ENCODE measurements at places on chromosomes 11 and 22.

- DNase-seq: no peak
Measured at GRCh38 chr11:27660171-27660570, 40.1 kb downstream of the BDNF start.

GRCh38 chr11:72962084-72962483 is 147.9 kb downstream of the ATG16L2 start:
- no peak for DNase-seq

GRCh38 chr11:46588131-46588530 is 5.7 kb downstream of the AMBRA1 start:
- no peak for DNase-seq

- DNase-seq: no peak
Measured at GRCh38 chr11:1041936-1042608, 5.6 kb upstream of the MUC6 start.

DNA sequence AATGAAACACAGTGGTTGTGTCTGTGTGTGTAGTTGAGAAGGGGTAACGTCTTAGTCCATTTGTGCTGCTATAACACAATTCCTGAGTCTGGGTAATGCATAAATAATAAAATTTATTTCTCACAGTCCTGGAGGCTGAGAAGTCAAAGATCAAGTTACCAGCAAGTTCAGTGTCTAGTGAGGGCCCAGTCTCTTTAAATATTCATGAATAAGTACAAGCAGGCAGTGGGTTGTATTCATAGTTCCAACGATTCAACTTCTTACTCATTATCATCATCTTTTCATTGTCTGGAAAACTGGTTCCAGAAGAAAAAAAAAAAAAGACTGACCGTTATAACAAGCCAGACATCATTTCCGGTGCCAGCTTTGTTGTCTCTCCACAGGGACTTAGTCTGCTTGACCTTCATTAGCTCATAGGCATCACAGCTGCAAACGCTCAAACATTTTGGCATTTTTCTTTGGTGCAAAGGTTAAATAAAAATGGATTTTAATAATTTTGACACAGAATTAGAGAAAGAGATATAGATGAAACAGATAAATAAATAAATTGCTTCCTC is 1297.5 kb downstream of the LRRC4C start:
- DNase-seq: no peak

DNA sequence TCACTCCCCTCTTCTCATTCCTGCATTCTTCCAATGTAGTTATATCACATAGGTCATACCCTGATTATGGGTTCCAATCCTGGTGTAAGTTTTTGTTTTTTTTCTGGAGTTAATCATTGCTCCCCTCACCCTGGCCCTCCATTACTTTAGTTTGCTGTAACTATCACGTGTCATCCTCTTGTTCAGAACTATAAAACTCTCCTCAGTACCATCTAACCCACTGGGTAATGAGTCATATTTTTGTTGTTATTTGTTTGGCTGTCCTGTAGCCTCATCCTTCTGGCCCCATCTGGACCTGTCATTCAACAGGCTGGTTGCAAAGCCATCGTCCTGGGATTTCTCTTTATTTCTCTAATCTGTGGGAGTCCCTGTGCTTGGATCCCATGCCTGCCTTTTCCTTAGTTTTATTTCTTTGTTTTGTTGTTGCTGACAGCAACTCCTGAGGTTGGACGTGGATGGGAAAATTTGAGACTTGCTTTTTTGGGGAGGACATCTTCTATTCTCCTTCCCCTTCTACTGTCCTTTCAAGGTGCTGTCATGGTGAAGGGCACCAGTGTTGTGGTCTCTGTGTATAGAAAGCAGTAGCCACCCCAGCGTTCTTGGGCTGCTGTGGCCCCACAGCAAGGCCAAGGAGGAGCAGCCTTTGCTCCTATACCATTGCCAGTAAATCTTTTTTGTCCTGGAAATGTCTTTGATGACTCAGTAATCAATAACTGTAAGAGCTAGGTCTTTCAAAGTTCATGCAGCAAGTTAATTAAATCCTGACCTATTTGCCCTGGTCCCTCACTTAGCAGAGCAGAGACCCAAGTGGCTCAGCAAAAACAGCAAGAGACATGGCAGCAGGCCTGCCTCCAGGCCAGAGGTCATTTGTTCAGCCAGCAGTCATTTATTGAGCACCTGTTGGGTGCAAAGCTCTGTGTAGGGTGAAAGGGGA is 82.5 kb downstream of the C22orf31 start:
- no peak for DNase-seq

- no peak for DNase-seq
Measured at GRCh38 chr22:20803696-20804324, 29.9 kb downstream of the SERPIND1 start.

DNA sequence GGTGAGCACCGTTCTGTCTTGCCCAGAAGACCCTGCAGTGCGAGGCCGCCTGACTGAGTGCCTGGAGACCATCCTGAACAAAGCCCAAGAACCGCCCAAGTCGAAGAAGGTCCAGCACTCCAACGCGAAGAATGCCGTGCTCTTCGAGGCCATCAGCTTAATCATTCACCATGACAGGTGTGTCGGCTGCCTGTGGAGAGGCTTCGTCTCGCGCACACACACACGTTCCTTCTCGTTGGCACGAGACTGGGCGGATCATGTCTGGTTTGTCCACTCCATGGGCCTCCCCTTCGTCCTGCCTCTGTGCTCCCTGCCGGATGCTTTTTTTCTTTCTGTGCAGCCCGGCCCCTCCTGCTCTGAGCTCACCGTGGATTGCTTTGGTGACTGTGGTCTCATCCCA is 51.1 kb downstream of the MUC6 start:
- no peak for DNase-seq

- no peak for DNase-seq
Measured at GRCh38 chr11:28939381-28939780, 831.2 kb downstream of the METTL15 start.

GRCh38 chr11:69617682-69618081 is 23.3 kb upstream of the CCND1 start:
- DNase-seq: no peak

GRCh38 chr11:21475276-21475675 is 717.6 kb upstream of the ANO5 start:
- DNase-seq: no peak

- DNase-seq: no peak
Measured at GRCh38 chr11:34706709-34707461, 86.0 kb downstream of the EHF start.

All from kidney epithelial cell (primary cell).